ENCODE measurements at places on chromosomes 13 and 19. TPM values are rescaled to one million over a fixed set of nuclear protein-coding genes. Genes with fewer than 3 reads are reported as not detected.
A peak's percentile ranks its signal among the peaks of the same experiment; 100 is the strongest.

GRCh38 chr13:75787249-75787928 is 151.3 kb downstream of the LMO7 start:
- H3K36me3 ChIP-seq: no peaks in the 10 kb centered on the region
- no peak overlapping the region for H3K27ac ChIP-seq
- no peaks in the 10 kb centered on the region for H3K27me3 ChIP-seq
- H3K4me3 ChIP-seq: no peak overlapping the region
- no peaks in the 10 kb centered on the region for H3K4me1 ChIP-seq

GRCh38 chr19:33795370-33796163 is 1.1 kb upstream of the KCTD15 start:
- peak; percentile 93 for DNase-seq
- H3K36me3 ChIP-seq: no peaks in the 10 kb centered on the region
- peaks cover 27% of the 10 kb centered on the region for H3K4me1 ChIP-seq
- H3K27me3 ChIP-seq: peaks cover 10% of the 10 kb centered on the region
- peak overlapping the region; percentile 88 for H3K27ac ChIP-seq

NLRP7 gene
- not detected for total RNA-seq

GRCh38 chr19:16094360-16095070 is 17.2 kb upstream of the RAB8A start:
- H3K4me3 ChIP-seq: peak overlapping the region; percentile 71
- H3K4me1 ChIP-seq: peaks cover 10% of the 10 kb centered on the region
- no peak for DNase-seq
- peaks cover 5% of the 10 kb centered on the region for H3K36me3 ChIP-seq

CGB3 gene
- not detected for total RNA-seq

DNA sequence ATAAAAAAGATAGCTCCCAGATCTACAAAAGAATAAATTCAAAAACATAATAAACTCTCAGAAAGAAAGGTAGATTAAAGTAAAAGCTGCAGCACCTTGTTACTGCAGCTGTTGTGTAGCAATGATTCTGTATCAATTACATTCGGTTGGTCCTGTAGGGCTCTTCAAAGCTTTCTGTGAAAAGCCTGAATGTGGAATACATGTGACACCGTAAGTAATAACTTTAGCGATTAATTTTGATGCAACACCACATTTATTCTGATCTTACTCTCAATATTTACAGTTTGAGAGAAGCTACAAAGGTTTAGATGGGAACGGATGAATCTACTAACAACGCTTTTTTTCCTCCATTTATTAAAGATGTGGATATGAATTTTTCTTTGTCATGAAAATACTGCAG is 279.2 kb downstream of the DACH1 start:
- DNase-seq: no peak
- peaks cover 42% of the 10 kb centered on the region for H3K4me1 ChIP-seq
- peak overlapping the region; percentile 75 for H3K27ac ChIP-seq
- no peaks in the 10 kb centered on the region for H3K36me3 ChIP-seq

- peaks cover 3% of the 10 kb centered on the region for H3K27me3 ChIP-seq
- peaks cover 42% of the 10 kb centered on the region for H3K36me3 ChIP-seq
- peak within 1 kb of the TSS; percentile 99 for H3K27ac ChIP-seq
- DNase-seq: peak; percentile 97
- peak within 1 kb of the TSS; percentile 95 for H3K4me3 ChIP-seq
Observed at GRCh38 chr19:52369559-52370340, at the start of gene ZNF880. Gene ZNF880, plus strand, starts transcription at chr19:52369923. Its CDS starts 43 bp downstream, at chr19:52369966.

DNA sequence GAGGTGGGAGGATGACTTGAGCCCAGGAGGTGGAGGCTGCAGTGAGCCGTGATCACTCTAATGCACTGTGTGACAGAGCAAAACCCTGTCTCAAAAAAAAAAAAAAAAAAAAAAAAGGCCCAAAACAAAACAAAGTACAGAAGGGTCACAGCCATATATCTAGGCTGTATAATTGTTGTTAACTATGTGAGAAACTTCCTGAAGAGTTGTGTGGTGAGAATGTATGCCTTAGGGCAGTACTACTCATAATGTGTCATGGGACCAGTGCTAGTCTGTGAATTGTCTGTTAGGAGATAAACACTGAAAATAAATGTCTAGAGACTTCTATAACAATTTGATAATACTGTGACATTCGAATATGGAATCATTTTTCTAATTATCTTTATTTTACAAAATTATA is 43.1 kb downstream of the PAN3 start:
- H3K27ac ChIP-seq: no peak overlapping the region
- H3K4me1 ChIP-seq: no peaks in the 10 kb centered on the region
- no peak overlapping the region for H3K4me3 ChIP-seq
- DNase-seq: no peak

DNA sequence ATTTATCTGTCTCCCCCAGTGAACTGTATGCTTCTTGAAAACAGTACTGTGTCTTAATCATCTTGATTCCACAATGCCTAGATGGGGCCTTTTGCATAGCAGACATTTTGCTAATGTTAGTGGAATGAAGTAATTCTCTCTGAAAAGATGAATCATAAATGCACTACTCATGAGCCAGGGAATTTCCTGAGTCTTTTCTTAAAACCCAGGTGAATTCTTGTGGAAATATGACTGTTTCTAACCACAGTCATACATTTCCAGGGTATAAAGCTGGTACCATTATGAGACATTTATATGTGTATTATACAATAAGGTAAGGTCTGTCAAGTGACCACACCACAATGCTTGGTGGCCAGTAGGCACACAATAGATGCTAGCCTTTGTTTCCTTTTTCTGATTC is 5.5 kb upstream of the KCTD4 start:
- H3K4me1 ChIP-seq: peaks cover 3% of the 10 kb centered on the region
- no peaks in the 10 kb centered on the region for H3K27me3 ChIP-seq
- no peak overlapping the region for H3K27ac ChIP-seq
- no peak overlapping the region for H3K4me3 ChIP-seq

GRCh38 chr19:49497047-49497788 is 984 bp downstream of the RPS11 start:
- peak; percentile 54 for DNase-seq
- peaks cover 5% of the 10 kb centered on the region for H3K36me3 ChIP-seq
- H3K27ac ChIP-seq: peak overlapping the region; percentile 94
- H3K27me3 ChIP-seq: peaks cover 11% of the 10 kb centered on the region
- H3K4me1 ChIP-seq: peaks cover 16% of the 10 kb centered on the region

GRCh38 chr19:57786286-57786685 is 16.8 kb downstream of the ZNF586 start:
- peaks cover 31% of the 10 kb centered on the region for H3K36me3 ChIP-seq
- H3K27me3 ChIP-seq: no peaks in the 10 kb centered on the region
- no peak overlapping the region for H3K27ac ChIP-seq
- H3K4me1 ChIP-seq: no peaks in the 10 kb centered on the region
- no peak for DNase-seq

All from glutamatergic neuron (in vitro differentiated cells).